ENCODE measurements at places on chromosomes 13 and 19. TPM values are rescaled to one million over a fixed set of nuclear protein-coding genes. Genes with fewer than 3 reads are reported as not detected.

Gene MBD3L3
- not detected for total RNA-seq

Gene ZAR1L
- not detected for total RNA-seq

- H3K27me3 ChIP-seq = no peaks in the 10 kb centered on the region
- H3K27ac ChIP-seq = no peak overlapping the region
- H3K36me3 ChIP-seq = peaks cover 54% of the 10 kb centered on the region
- no peak for DNase-seq
- H3K4me1 ChIP-seq = peaks cover 4% of the 10 kb centered on the region
Measured at GRCh38 chr19:4707322-4707721, 16.3 kb downstream of the DPP9 start.

DNA sequence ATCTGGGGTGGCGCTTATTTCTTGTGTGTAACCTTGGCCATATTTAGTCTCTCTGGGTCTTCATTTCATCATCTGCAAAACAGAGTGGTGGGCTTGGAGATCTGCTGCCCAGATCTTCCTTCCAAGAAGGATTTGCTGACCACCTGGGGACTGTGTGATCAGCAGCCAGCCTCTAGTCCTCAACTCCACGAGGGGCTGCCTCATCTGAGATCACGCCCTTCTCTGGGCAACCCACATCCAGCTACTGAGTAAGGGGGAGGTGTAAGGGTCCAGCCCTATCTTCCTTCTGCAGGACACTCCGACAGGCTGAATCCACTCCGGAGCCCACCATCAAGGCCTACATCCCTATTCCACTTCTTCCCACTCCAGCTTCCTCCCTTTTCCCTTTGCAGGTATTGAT is 57.9 kb downstream of the CHST8 start:
- no peaks in the 10 kb centered on the region for H3K4me1 ChIP-seq
- DNase-seq = no peak
- H3K27ac ChIP-seq = no peak overlapping the region
- H3K27me3 ChIP-seq = no peaks in the 10 kb centered on the region
- H3K36me3 ChIP-seq = no peaks in the 10 kb centered on the region

DNA sequence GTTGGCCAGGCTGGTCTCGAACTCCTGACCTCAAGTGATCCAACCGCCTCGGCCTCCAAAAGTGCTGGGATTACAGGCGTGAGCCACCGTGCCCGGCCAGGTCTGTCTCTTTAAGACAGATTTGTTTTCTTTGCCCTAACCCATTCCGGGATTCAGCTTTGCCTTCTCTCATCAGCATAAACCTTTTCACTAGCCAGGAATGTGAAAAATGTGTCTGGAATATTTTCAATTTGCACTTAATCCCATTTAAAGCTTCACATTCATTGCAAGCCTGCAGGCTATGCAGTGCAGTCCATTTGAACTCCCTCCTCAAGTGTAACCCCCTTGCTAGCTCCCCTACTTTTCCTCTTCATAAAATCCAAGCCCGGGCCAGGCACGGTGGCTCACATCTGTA is 880 bp upstream of the TMEM160 start:
- H3K4me3 ChIP-seq = no peak overlapping the region
- peak overlapping the region; percentile 12 for H3K27ac ChIP-seq
- no peaks in the 10 kb centered on the region for H3K27me3 ChIP-seq
- peak; percentile 44 for DNase-seq
- no peaks in the 10 kb centered on the region for H3K36me3 ChIP-seq
- H3K4me1 ChIP-seq = no peaks in the 10 kb centered on the region

Gene ZNF560
- 0.90 TPM for total RNA-seq

GRCh38 chr13:94261163-94261562 is 218.3 kb downstream of the DCT start:
- H3K36me3 ChIP-seq = no peaks in the 10 kb centered on the region
- no peak for DNase-seq
- H3K27ac ChIP-seq = no peak overlapping the region
- H3K4me1 ChIP-seq = peaks cover 2% of the 10 kb centered on the region
- no peak overlapping the region for H3K4me3 ChIP-seq
- H3K27me3 ChIP-seq = no peaks in the 10 kb centered on the region

DNA sequence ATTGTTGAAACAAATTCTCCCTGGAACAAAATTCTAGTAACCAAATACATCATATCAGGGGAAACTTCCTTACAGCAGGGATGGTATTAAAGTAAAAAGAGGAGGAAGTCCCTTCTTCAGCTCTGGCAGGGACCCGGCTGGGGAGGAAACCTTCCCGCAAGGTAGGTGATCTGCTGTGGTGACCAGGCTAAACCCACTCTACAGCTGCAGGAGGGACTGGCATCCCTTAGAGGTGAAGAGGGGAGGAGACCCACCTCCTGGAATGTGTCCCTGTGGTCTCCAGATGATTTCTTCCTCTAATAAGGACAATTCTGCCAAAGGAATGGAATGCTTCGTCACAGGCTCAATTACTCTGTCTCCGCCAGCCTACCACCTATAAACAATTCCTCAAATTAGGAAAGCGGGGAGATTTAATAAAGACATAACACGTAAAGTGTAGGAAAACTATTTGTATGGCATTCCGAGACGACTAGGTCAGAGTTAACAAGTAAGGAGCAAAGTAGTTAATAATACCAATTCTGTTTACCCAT is 637 bp upstream of the PDS5B start:
- H3K4me1 ChIP-seq = peaks cover 6% of the 10 kb centered on the region
- no peak overlapping the region for H3K27ac ChIP-seq
- DNase-seq = no peak
- H3K36me3 ChIP-seq = no peaks in the 10 kb centered on the region

Gene MYBPC2
- total RNA-seq = not detected

GRCh38 chr13:46715363-46715762 is 81.6 kb downstream of the ESD start:
- H3K27ac ChIP-seq = no peak overlapping the region
- 0 out of 2 replicates have a peak, but pooled peaks cover 1% of the 10 kb centered on the region for H3K4me1 ChIP-seq
- H3K4me3 ChIP-seq = no peak overlapping the region
- no peak for DNase-seq
- H3K27me3 ChIP-seq = no peaks in the 10 kb centered on the region

DNA sequence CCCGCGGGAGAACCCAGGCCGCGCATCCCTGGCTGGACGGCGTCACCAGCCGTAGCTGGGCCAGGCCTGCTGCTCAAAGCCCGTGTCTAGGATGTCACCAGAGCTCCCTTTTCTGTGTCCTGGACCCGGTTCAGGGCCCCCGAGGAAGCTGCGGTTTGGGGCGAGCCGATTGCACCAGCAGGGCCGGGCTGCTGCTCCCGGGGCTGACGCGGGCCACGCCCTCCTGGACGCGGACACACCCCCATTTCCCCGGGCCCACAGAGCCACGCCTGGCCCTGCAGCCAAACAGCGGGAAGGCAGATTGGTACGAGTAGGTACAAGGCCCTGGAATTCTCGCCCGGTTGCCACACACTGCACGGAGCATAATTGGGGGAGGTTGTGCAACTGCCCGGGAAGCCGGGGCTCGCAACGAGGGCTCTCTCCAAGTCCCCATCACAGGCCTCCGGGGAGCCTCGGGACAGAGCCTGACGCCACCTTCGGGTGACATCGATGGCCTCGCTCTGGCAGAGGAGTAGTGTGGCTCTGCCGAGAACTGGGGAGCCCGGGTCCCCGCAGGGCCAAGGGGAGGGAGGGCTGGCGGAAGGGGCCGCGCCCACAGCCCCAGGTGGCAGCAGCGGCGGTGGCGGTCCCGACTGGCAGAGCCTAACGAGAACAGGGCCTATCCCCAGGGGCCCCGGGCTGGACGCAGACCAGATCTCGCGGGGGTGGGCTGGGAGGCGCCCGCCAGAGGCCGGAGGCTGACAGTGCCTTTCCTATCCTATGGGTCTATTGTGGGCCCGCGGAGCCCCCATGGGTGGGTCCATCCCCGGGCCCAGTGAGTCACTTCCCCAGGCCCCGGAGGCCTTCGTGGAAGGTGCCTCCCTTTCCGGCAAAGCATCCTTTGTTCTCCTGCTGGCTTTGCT is 23.5 kb downstream of the KCTD15 start:
- no peak overlapping the region for H3K27ac ChIP-seq
- H3K36me3 ChIP-seq = no peaks in the 10 kb centered on the region
- H3K4me1 ChIP-seq = peaks cover 1% of the 10 kb centered on the region
- peak; percentile 12 for DNase-seq

DNA sequence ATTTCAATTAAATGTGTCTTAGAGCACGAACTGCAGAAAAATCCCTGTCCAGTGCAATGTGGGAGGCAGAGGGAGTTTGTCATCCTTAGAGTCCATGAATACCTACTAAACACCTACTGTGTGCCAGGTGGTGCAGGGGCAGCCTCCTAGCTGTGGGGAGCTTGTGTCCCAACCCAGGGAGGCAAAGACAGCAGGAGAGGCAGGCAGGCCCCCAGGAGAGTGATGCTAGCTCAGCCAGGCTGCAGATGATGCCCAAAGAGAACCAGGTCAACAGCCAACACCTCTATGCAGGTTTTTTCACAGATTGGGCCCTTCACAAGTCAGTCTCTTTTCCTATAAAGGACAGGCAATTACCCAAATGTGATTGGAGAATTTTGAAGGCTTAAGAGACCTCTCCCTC is 108.2 kb upstream of the UQCRFS1 start:
- H3K27me3 ChIP-seq = no peaks in the 10 kb centered on the region
- no peak for DNase-seq
- H3K4me3 ChIP-seq = no peak overlapping the region
- no peak overlapping the region for H3K27ac ChIP-seq
- no peaks in the 10 kb centered on the region for H3K36me3 ChIP-seq
- H3K4me1 ChIP-seq = no peaks in the 10 kb centered on the region

DNA sequence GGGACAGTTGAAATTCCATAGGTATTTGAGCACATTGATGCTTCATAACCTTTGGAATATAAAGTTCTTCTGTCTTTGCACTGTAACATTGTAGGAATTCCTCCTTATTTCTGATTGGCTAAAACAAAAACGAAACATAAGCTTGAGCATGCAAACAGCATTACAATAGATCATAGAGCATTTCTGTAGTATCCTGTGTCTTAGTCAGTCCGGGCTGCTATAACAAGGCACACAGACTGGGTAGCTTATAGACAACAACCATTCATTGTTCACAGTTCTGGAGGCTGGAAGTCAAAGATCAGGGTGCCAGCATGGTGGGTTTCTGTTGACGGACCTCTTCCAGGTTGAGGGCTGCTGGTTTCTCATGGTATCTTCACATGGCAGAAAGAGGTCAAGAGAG is 188.7 kb upstream of the SOX21 start:
- H3K4me3 ChIP-seq = no peak overlapping the region
- no peak for DNase-seq
- no peak overlapping the region for H3K27ac ChIP-seq
- H3K36me3 ChIP-seq = no peaks in the 10 kb centered on the region
- no peaks in the 10 kb centered on the region for H3K27me3 ChIP-seq
- H3K4me1 ChIP-seq = no peaks in the 10 kb centered on the region

Data from IMR-90 (cell line).